ENCODE measurements at places on chromosomes 6 and 20.

DNA sequence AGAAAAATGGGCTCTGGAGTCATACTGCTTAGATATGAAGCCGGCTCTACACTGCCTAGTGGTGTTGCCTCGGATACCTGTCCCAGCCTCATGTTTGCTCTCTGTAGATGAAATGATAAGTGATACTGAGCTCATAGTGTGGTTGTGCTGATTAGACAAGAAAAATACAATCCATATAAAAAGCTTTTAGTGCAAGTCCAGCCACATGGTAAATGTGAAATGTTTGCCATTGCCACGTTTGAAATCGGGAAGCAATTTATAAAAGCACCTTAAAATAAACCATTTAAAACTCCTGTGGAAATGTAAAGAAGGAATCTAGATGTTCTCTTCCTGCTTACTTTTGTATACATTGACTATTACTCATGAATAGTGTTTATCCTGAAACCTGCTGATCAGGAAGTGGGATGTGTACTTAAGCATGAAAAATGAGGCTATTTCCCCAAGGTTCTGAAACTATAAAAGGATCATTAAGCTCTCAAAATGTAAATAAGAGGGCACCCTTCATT, 13.1 kb upstream of the PBOV1 start:
- DNase-seq = no peak

DNA sequence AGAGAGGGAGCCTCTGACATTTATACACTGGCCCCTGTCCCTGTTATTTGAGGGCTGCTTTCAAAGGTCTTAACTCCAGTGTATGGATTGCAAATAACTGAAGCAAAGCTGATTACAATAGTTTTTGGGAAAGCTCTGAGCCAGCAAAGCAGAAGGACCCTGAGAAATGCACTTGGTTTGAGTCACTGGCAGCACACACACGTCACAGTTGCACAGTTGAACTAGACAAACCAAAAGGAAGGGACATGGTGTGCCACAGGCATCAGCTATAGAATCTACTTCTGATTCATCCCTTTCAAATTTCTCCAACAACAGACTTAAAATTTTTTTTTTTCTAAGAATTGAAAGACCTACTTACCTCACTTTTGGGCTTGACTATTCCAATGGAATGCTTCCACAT, 56.4 kb downstream of the SNRNP48 start:
- no peak for DNase-seq

- no peak for DNase-seq
Observed at GRCh38 chr6:33960345-33961313, 156.8 kb upstream of the MLN start.

DNA sequence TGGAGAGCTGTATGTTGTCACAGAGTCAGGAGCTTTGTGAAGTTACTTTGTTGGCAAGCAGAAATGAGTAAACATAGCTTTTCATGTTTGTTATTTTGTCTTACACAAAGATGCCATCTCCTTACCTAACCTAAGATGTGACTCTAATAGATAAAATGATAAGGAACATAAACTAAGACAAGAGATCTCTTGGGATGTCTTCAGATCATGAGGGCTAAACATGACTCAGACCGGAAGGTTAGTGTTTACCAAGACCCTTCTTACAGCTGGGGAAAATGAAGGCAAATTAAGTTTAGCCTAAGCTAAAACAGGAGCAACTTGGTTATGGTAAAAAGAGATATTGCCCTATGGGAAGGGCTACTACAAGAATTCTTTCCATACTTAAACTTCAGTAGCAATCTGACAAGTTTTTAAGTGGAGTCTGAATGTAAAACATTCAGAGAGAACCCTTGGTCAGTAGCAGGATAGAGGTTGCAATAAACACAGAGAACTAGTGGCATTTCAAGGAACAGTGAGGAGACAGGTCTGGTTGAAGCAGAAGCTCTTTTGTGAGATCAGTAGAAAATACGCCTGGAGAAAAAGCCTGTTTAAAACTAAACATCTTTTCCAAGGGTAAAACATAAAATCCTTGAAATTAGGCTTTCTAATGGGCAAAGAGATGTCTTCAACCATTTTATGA, 29.9 kb downstream of the SGK1 start:
- peak; percentile 44 for DNase-seq

DNA sequence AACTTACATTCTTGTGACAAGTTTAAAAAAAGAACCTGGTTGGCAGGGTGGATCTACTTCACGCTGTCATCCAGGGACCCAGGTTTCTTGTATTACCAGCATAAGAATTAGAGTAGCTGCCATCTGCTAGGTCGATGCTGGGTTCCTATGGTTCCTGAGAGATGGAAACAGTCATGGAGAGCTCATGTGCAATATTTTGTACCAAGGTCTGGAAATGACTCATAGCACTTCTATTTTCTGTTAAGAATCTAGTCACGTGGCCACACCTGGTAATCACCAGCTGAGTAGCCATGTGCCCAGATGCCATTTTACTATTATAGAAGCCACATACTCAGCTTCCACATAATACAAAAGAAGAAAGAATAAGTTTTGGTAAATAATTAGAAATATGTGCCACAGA, 171.3 kb downstream of the CD83 start:
- no peak for DNase-seq

GRCh38 chr20:12891643-12892042, 117.1 kb upstream of the SPTLC3 start:
- DNase-seq = no peak

DNA sequence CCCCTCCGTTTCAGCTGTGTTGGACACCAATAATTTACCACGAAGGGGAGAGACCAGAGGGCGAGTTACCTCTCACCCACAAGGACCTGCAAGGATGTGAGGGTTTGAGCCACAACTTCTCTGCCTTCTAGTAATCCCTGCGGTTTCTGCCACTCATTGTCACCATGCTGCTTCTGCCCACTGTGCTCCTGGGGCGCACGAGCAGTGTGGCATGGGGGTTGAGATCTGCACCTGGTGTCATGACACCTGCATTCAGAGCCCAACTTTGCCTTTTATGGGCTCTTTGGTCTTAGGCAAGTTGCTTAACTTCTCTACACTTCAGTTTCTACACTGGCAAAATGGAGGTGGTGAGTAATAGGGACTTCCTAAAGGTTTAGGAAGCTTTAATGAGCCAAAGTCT, 84.9 kb downstream of the SOBP start:
- DNase-seq = no peak

DNA sequence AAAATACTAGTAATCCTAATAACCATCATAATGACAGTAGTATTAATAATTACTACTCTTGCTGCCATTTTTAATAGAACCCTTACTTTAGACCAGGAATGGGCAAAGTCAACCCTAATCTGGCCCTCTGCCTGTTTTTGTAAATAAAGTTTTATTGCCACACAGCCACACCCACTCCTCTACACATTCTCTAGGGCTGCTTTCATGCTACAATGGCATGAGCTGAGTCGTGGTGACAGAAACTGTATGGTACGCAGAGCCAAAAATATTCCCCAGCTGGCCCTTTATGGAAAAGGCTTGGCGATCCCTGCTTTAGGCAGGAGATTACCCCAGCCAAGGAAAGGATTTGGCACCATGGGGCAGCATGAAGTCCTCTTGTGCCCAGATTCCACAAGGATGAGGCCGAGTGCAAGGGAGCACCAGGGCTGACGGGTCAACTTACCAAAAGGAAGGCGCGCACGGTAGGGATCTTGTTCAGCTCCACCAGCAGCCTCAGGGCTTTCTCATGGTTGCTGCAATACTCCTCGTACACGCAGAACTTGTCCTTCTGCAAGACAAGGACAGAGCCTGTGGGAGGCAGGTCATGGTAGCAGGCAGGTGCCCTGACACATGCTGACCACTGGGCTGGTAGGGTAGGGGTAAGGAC, 93.6 kb downstream of the PREX1 start:
- DNase-seq = no peak

DNA sequence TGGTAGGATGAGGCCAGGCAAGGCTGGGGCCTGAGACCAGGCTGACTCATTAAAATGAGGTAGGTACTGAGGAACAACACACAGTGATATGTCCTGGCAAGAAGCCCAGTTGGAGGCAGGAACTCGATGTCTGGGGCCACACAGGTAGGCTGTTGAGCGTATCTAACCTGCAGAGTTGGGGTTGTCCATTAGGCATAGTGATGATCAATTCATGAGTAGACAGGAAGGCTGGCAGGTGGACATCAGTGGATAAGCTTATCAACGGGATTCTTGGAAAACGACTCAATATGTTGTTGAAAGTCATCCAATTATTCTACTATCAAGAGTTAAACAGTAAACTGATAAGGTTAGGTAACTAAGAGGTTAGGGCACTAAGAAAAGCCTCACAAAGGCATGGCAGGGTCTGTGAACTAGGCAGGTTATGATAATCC, 193.2 kb upstream of the COL21A1 start:
- DNase-seq = no peak

DNA sequence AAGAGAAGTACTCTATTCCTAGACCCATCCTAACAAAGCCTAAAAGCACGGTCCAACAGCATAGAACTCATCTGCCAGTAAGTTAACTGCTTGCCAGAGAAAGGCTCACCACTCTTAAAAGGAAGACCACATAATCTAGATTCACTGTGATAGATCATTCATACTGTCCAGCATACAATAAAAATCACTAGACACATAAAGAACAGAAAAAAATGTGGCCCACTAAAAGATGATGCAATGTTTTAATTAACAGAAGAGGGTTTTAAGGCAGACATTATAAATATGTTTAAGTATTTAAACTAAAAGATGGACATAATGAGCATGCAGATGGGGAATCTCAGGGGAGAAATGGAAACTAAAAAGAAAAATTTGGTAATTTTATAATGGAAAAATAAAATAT, 157.5 kb upstream of the CDH4 start:
- DNase-seq = no peak

DNA sequence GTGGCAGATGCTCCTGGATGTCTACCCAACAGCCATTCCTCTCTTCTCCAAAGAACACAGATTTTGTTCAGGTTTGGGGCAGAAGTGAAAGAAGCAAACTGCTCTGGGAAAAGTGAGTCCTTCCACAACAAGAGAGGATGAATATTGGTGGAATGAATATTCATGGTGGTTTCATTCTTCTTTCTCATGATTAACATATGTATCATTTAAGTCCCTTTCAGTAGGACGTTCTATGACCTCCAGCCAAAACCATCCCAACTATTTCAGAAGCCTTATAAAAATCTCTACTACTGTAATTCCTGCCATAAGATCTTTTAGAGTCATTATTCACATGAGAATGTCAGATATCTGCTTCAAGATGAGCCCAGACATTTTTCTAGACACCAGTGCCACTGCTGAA, 44.4 kb downstream of the MDN1 start:
- no peak for DNase-seq

DNA sequence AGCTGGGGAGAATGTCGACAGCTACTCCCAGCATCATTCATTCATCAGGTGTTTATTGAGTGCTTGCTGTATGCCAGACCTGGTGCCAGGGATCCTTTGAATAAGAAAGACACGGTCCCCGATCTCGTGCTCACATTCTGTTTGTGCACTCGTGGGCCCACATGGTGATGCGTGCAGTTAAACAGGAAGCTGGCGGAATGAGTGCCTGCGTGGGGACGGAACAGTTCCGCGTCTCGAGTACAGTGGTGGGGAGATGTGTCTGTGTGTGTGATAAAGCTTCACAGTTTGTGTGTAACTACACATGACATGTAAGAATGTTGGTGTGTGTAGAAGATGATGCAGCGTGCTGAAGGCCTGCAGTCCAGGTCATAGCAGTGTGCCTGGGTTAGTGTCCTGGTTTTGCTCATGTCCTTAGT, 6.5 kb downstream of the RBM38 start:
- no peak for DNase-seq
